ENCODE measurements at places on chromosomes 3 and 15. TPM values are rescaled to one million over a fixed set of nuclear protein-coding genes. Genes with fewer than 3 reads are reported as not detected.

MYO5A gene
- total RNA-seq: 18.8 TPM

RTP1 gene
- total RNA-seq: not detected

STRC gene
- not detected for total RNA-seq

RAB6B gene
- 3.3 TPM for total RNA-seq

DNA sequence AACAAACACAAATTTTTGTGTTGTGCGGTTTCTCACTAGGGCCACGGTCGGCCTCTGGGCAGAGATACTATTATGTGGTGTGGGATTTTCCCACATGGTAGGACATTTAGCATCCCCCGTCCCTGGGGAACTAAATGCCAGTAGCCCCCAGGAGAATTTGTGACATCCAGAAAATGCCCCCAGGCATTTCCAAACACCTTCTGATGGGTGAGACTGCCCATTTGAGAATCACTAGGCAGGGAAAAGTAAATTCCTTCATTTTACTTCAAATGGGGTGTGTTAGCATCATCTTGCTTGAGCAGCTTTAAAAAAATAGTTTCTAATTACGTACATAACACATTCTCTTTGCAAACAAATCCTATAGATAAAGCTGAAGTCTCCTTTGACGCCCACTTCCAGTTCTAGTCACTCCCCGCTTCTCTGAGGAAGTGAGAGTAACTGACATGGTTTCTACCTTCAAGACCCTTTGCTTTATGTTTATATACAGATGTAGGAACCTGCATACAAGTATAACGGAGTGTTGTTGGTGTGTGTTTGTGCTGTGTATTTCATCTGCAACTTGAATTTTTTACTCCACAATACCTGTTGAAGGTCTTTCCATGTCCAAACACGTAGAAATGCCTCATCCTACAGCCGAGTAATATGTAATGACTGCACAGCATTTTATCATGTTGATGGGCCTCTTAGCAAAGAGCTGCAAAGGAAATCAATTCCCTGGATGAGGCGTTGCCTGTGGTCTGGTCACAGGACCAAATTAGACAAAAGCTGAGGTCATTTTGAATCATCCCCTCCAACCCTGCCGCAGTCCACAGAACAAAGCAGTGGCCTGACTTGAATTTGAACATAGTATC, 31.4 kb upstream of the ZBTB38 start:
- peak; percentile 42 for ATAC-seq

- ATAC-seq: no peak
Observed at GRCh38 chr3:70261283-70261682, 51.2 kb downstream of the MDFIC2 start.

GRCh38 chr3:102488331-102488730, 53.5 kb downstream of the ZPLD1 start:
- ATAC-seq: no peak

DNA sequence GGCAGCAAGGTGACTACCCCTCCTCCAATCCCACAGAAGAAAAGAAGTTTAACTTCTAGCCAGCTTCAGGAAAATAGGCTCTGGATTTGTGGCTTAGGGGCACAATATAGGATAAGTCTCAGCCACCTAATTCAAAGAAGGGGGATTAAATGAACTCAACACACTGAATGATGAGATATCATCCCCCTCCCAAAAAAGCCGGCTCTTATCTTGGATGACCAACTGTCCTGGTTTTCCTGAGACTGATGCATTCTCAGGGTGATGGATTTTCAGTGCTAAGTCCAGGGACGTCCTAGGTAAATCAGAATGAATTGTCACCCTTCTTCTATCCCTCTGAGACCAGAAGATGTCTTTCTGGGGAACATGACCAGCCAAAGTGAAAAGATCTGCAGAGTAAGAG, 487.0 kb upstream of the PROK2 start:
- no peak for ATAC-seq

DNA sequence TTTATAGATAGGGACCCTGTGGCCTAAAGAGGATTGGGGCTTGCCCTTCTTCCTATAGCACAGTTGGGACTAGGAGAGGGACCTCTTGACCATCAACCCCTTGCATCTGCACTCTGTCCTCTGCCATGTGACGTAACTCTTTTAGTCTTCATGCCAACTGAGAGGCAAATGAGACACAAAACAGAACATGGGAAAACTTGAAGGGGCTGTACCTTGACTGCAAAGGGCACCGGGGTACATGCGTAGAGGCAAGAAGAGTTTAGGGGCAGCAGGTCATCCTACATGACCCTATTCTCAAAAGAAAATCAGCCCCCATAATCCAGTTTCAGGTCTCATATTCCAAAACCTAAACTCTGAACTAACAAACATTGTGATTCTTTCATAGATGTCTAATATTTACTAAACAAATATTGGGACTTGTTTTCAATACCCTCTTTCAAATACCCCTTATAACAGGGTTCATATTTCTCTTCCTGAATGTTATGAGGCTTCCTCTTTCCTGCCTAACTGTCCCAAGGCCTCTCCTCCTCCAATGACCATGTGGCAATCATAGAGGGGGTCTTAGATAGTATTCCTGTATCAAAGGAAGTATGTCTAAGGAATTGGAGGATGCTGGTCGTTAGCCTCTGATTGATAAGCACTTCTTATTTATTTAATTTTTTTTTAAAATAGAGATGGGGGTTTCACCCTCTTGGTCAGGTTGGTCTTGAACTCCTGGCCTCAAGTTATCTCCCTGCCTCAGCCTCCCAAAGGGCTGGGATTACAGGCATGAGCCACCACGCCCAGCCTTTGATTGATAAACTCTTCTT, 20.6 kb downstream of the ACKR2 start:
- peak; percentile 41 for ATAC-seq

GRCh38 chr3:94734206-94734605, 671.3 kb downstream of the NSUN3 start:
- ATAC-seq: no peak

DNA sequence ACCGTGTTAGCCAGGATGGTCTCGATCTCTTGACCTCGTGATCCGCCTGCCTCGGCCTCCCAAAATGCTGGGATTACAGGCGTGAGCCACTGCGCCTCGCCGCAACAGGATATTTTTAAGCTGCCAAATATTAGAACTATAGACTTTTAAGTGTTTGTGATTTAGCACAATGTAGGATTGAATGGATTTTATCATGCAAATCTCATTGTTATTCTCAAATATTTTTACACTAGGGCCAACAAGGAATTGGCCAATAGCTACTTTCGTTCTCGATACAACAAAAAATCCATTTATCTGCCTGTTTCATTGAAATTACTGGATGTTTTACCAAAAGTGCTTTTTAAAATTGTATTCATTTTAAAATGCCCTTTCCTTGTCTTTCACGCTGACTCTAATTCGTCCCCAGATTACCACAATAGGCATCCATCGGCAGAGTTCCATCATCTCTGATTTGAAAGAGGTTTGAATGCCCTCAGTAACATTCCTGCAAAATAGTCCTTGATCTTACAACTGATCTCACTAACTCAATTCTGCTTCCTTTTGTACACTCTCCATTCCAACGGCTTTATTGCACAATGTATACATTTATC, 99.6 kb upstream of the ROBO2 start:
- no peak for ATAC-seq

DNA sequence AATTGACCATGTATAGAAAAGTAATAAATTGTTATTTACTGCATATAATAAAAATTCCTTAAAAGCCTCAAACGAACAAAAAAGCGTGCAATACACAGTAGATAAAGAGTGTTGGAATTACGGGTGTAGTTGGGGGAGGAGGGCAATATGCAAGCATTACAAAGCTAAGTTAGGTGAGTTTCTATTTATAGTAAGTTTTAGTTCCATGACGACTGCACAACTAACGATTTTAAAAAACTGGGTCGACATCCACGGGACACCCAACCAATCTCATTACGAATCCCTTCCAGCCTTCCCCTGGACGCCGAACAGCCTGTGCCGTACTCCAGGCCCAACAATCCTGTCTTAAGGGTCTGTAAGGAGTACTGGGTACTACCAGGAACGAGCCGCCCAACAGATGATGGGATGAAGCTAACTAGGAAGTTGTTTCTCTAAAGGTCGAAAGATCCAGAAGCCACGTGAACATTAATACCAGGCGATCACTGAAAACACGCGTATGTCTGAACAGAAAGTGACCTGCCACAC, 677 bp downstream of the POLQ start:
- no peak for ATAC-seq
